ENCODE measurements at places on chromosomes 7 and 10.

DNA sequence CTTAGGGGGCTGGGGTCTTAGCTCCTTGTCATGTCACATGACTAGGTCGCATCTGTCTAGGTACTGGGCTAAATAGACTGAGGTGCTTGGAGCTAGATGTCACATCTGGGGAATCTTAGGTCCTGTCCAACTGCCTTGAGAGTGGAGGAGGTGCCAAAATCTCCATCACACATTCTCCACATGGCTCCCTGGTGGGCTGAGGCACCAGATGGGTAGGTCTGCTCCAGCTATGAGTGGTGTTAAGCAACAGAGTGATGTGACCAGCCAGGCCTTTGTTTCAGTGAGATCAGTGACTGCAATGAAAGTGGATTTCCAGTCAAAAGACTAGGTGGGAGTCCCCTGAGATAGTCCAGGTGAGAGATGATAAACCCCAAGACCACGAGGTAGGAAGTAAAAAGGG, 251.8 kb downstream of the BMPER start:
- no peak for DNase-seq

DNA sequence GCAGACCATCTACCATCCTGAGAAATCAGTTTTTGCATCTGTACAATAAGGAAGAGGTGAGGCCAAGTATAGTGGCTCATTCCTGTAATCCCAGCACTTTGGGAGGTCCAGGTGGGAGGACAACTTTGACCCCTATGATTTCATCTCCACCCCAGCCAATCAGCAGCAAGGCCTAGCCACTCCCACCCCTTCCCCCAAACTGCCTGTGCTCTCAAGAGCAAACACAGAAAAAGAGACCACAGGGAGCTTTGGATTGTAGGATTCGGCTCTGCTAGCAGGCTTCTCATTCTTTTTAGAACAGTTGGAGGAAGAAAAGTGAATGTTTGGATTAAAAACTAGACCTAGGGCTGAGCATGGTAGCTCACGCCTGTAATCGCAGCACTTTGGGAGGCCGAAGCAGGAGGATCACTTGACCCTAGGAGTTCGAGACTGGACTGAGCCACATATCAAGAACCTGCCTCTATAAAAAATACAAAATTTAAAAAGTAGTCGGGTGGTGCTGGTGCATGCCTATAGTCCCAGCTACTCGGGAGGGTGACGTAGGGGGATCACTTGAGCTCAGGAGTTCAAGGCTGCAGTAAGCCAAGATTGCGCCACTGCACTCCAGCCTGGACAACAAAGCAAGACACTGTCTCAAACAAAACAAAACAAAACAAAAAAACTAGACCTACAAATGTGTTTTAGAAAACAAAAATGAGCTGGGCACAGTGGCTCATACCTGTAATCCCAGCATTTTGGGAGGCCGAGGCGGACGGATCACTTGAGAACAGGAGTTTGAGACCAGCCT, 25.1 kb upstream of the PROSER2 start:
- no peak for DNase-seq

GRCh38 chr10:8325024-8325980, 270.8 kb downstream of the GATA3 start:
- DNase-seq: no peak

DNA sequence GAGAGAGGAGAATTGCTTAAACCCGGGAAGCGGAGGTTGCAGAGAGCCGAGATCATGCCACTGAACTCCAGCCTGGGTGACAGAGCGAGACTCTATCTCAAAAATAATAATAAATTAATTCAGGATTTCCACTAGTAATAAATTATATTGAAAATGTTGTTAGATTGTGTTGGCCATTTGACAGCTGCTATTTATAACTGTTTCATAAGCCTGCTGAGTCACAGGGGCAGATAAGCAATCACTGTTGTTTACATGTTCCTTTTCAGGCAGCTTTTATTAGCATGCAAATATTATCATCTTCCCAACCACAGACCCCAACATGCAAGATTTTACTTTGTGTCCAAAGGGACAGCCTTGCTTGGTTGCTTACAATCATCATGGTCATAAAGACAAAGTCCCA, 49.5 kb upstream of the ZNF138 start:
- no peak for DNase-seq

- DNase-seq: no peak
Observed at GRCh38 chr7:117564080-117564479, 84.3 kb downstream of the CFTR start.

All from activated gamma-delta T cell (primary cell).